ENCODE measurements at places on chromosomes 3 and 15. TPM values are rescaled to one million over a fixed set of nuclear protein-coding genes. Genes with fewer than 3 reads are reported as not detected.

NUP210 gene
- polyA plus RNA-seq: 8.2 TPM

TGM5 gene
- polyA plus RNA-seq: not detected

GOLGA6L25 gene
- not detected for polyA plus RNA-seq

SNUPN gene
- polyA plus RNA-seq: 19.0 TPM

TRAT1 gene
- polyA plus RNA-seq: not detected

FBXW12 gene
- polyA plus RNA-seq: not detected

P2RY13 gene
- not detected for polyA plus RNA-seq

HCLS1 gene
- 0.28 TPM for polyA plus RNA-seq

LIPH gene
- polyA plus RNA-seq: 0.05 TPM

SRGAP3 gene
- 31.5 TPM for polyA plus RNA-seq

MORF4L1 gene
- 1,595 TPM for polyA plus RNA-seq

LSG1 gene
- 25.6 TPM for polyA plus RNA-seq

STRIT1 gene
- polyA plus RNA-seq: 1.1 TPM

RLBP1 gene
- 0.16 TPM for polyA plus RNA-seq

GPR15 gene
- polyA plus RNA-seq: not detected

IL17RC gene
- polyA plus RNA-seq: 0.54 TPM

Measured in neural cell (in vitro differentiated cells).